ENCODE measurements at places on chromosomes 2 and 18.

- no peak for DNase-seq
Measured at GRCh38 chr18:47150824-47151366, 595 bp upstream of the HDHD2 start.

DNA sequence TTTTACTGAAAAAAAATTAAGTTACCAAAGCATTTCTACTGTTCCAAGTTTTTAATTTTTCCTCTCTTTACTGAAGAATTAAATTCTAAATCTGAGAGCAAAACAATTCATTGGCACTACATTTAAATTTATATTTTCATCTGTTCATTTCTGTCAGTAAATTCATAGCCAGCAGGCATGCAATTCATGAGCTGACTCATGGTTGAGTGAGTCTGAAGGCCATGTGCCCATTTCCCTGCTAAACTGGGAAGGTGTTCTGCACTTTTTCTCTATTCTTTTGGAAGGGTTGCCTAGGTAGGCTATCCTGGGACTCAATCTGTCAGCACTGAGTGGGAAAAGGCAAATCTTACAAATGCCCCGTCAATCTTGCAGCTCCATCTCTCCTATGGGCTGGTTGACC lies 88.7 kb downstream of the KLHL14 start:
- no peak for DNase-seq

DNA sequence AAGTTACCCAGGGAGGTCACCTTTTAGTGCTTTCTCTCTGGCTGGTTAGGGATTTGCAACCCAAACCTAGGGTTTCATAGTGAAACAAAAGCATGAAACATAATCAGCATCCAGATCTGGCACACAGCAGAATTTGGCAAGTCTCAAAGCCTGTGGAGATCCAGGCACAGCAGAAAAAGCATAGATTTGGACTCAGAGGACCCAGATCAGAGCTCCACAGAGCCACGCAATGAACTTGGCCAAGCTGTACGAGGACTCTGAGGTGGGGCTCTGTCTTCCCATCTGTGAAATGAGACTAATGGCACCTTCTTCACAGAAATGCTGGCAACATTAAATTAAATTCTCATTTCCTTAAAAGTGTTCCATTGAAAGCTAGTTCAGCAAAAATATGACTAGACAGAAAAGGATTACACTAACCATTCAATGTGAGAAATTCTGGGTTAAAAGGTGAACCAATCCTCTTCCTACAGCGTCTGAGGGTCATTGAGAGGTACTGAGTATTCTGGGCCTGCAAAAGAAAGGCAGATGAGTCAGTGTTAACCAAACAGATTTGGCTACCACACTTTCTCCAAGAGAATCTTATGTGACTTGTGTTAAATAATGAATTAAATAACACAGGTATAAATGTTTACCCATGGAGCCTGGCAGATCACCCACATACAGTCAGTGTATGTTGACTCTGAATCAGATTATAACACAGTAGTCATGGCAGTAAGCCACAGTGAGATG lies 266.3 kb downstream of the MREG start:
- no peak for DNase-seq

GRCh38 chr2:100121124-100121718 lies 21.2 kb downstream of the AFF3 start:
- no peak for DNase-seq

GRCh38 chr2:67446491-67446911 lies 49.4 kb downstream of the ETAA1 start:
- no peak for DNase-seq

DNA sequence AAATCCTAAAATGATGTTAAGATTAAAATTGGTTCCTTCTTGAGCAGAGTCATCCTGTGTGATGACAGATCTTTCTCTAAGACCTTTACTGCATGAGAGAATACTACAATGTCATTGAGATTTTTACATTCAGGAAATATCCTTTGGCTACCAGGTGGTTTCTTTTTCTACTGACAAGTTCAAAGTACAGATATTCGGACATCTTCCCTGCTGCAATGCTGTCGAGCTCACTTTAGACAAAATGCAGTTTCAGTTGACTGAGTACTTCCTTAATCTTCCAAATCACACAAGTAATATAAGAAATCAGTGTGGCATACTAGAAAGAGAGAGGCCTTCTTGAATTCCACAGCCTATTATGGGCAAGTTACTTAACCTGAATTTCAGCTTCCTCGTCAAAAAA lies 207.9 kb upstream of the ACVR2A start:
- no peak for DNase-seq

- no peak for DNase-seq
Measured at GRCh38 chr2:31983762-31984467, 26.9 kb downstream of the MEMO1 start.

DNA sequence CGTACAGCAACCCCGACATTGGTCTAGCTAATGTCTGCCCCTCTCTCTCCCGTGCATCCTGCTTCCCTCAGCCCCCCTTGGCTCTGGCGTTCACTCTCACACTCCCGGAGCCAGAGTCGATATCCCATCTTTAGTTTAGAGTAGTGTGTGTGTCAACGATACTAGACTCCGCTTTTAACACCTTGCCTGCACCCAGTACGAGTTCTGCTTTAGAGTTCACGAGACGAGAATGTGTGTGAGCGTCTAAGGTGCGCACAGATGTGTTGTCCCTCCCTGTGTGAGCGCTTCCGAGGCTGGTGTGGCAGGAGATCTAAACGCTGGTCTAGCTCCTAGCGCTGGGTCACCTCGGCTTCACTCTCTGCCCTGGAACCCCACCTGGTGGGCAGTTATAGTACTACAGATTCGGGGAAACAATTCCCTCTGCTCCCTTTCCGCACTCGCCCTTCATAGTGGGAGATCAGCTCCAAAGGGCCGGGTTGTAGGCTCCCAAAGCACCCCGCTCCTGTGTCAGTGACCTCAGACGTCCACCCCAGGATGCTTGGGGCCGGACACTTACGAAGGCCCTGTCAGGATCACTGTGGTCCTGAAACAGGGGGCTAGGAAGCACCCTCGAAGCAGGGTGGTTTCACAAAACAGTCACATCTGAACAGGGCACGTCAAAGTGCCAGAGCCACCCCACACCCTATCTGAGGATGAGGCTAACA lies 2.6 kb upstream of the CYP26B1 start:
- DNase-seq, result peak; percentile 43

DNA sequence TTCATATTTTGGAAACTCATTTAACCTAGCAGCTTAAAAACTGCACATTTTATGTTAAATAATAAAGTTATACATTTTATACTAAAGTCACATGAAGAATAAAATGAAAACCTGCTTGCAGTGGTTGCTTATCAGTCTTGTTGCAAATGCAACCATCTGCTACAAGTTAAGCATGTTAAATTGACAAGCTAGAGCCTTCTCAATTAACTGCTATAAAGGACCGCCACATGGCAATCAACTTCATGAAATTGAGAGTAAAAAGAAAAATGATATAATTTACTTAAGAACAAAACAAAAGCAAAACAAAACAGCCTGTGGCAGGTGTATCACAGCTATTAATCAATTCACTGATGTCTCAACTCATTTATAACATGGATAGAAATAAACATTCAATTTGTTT lies 78.7 kb downstream of the RTTN start:
- DNase-seq, result no peak

- no peak for DNase-seq
Measured at GRCh38 chr2:145404690-145405089, 884.8 kb upstream of the ZEB2 start.

- DNase-seq, result no peak
Measured at GRCh38 chr2:133138693-133139092, 429.6 kb downstream of the NCKAP5 start.

DNA sequence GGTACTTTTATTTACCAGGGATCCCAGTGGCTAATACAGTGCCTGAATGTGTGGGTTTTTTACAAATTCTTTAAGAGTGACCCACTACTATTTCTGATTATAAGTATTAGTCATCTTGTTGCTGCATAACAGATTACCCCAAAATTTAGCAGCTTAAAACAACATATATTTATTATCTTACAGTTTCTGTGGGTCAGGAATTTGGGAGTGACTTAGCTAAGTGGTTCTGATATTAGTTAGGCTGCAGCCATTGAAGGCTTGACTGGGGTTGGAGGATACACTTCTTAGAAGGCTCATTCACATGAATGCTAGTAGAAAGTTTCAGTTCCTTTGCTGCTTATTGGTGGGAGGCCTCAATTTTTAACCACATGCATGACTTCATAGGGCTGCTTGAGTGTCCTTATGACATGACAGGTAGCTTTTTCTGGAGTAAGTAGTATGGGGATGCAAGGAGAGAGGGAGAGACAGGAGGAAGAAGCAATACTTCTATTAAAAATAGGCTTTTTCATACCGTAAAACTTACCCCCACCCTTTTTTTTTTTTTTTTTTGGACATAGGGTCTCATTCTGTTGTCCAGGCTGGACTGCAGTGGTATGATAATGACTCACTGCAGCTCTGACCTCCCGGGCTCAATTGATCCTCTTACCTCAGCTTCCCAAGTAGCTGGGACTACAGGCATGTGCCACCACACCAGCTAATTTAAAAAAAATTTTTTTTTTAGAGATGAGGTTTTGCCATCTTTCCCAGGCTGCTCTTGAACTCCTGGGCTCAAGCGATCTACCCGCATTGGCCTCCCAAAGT lies 13.3 kb upstream of the POLE4 start:
- no peak for DNase-seq

GRCh38 chr2:191653667-191654391 lies 24.1 kb upstream of the NABP1 start:
- DNase-seq, result no peak

DNA sequence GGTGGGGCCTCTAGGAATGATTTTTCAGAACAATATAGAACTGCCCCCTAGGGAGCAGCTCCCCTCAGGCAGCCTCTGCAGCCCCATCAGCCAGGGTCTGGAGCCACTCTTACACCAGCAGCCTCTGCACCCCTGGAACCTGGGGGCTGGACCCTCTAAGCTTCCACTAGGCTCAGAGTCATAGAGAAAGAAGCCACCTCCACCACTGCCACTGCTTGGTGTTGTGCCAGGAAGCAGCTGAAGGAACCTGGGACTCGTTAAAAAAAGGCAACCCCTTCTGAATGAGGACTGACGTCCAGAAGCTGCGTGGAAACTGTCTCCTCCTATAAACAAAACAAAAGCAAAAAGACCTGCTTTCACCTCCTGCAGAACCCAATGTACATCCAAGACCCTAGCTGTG lies 98.1 kb upstream of the HS6ST1 start:
- DNase-seq, result no peak

DNA sequence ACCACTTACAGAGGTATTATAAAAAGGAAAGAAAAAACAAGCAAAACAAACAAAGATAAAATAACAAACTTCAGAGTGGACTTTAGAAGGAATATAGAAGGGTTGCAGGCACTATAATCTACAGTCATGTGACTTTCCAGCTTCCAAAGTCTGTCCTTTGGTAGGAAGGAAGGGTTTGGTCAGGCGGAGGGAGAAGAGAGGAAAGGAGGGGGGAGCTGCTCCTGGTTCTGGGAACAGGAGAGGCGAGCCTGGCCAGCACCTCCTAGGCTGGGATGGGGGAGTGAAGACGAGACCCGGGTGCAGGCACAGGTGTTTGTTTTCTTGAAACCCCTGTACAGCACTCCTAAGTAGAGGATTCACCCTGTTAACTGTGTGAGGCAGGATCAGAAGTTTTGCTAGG lies 53.8 kb upstream of the GATA6 start:
- no peak for DNase-seq

DNA sequence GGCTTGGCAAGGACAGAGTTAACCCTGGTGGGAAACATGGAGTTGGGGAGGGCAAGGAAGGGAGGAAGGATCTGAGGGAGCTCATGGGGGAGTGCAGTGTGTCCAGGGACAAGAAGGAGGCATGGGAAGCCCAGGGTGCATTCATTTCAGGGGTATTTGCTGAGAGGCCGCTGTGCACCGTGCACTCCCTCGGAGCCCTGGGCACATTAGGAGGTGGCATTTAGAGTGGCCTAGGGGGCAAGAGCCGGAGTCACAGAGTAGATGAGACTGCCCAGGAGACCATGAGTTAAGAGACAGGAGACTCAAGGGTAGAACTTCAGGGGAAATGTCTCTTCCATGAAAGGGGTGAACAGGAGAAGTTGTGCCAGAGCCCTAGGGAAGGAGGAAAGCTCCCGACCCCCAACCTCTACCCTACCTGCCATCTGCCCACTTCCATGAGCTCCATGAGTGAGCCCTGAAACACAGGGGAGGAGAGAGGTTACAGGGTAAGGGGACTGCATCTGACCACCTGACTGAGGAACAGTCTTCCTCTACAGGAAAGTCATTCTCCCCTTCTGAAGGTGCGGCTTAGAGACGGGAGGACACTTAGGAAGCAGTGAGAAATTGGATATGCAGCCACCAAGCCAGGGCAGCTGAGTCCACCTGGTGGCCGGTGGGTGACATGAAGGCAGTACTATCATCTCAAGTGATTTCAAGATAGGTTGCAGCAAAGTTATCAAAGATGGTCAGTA lies 58.5 kb upstream of the COPS8 start:
- DNase-seq, result peak; percentile 5

DNA sequence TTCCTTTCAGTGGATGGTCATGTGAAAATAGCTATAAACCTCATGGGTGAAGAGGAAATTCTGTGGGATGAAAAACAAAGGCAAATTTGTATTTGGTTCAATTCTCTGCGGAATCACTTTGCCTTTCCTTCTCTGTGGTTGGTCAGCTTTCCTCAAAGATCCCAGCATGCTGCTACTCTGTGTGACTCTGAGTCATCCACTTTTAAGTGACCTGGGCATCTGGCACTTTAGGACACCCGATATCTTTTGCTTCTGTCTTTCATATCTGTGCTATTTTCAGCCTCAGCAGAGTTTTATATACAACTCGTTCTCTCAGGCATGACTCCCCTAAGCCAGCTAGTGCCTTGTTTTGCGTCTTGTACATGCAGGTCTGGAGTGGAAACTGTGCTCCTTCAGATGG lies 217.0 kb upstream of the PIEZO2 start:
- no peak for DNase-seq

All from stimulated activated CD8-positive, alpha-beta memory T cell treated with anti-CD3 and anti-CD28 coated beads, Interleukin-12 subunit alpha, Interleukin-12 subunit beta, amount 100 ng/mL, for 1 hour (primary cell).